ENCODE measurements at places on chromosomes 4 and X.
A peak's percentile ranks its signal among the peaks of the same experiment; 100 is the strongest.

GRCh38 chrX:9370893-9371292 lies 94.0 kb upstream of the TBL1X start:
- no peak for DNase-seq

GRCh38 chr4:83083925-83084475 lies 30.5 kb downstream of the PLAC8 start:
- no peak for DNase-seq

DNA sequence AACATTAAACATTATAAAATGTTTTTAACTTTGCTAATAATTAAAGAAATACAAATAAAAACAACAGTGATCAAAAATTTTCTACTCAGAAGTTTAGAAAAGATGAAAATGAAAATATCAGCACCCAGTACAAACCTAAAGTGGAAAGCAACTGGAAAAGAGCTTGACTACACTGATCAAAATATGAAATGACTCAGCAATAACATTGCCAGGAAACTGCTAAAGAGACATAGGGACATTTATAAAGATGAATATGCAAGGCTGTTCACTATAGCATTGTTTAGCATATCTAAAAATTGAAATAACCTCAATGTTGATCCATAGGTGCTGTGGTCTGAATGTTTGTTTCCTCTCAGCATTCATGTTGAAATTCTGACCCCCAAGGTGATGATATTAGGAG lies 88.5 kb upstream of the NOCT start:
- DNase-seq, result no peak

- DNase-seq, result no peak
Observed at GRCh38 chrX:131571348-131571747, 27.5 kb downstream of the OR13H1 start.

DNA sequence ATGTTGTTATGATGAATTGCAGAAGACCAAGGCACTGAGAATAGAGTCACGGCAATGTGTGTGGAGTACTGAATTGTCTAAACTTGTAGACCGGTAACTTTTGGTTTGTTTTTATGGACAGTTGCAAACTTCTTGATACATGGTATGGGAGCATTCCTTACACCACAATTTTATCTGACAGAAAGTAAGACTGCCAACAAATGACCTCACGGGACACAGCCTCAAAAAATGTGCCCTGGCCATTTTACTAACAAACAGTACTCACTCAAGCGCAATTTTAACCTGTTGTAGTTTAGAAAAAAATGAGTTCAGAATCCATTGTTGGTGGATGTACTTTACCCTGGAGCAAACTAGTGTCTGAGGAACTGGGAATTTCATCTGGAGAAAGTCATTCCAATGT lies 321.2 kb downstream of the CAMK2D start:
- DNase-seq, result no peak

DNA sequence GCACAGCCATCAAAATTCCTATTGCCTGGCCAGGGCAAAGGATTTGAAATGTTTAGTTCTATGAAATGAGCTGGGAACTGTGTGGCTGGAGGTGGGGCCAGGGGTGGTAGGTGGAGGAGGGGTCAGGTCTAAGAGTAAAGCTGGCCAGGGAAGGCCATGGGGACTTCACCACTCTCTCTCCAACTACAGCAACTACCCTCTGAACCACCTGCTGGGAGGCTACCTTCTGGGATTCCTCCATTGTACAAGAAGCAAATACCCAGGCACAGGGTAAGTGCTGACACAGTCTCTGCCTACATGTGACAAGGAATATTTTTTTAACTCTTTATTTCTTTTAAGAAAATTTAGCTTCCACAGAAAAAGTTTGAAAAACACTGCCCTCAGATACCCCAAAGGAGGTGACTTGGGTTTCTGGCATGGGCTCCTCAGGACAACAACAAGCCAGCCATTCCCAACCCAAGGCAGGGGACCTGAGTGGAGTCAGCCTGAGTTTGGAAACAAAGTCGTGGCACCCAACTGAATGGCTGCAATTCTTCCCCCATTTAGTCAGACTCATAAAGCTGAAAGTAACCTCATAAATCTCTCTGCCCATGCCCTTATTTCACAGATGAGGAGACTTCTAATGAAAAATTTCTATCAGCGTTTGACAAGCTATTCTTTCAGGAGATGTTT lies 593.8 kb upstream of the DIPK2B start:
- no peak for DNase-seq

DNA sequence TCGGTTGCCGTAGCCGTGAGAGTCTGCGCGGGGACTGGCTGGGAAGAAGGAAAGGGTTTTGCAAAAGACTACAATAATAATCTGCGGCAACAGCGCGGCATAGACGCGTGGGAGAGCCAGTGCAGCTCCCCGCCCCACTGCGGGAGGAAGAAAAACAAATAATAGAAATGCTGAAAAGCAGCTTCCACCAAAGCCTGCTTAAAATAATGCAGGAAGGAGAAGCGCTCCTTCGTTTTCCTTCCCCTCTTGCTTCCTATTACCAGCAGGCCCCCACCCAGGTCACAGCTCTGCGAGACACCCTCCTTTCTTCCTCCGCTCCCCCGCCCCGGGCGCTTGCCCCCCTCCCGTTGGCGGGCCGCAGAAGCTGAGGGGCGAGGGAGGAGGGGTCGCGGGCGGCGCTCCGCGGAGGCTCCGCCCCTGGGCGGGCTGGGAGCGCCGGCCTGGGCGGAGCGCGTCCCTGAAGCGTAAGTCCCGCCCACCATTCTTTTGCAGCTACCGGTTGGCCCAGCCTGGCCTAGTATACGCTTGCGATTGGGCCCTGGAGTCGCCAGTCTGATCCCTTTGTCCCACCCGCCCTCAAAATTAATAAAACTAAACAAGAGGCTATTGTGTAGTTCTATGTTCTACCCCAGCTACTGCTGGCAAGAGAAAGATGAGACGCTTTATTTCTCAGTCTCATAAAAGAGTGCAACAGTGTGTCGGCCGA lies 636 bp upstream of the AMOT start:
- DNase-seq, result peak; percentile 55

DNA sequence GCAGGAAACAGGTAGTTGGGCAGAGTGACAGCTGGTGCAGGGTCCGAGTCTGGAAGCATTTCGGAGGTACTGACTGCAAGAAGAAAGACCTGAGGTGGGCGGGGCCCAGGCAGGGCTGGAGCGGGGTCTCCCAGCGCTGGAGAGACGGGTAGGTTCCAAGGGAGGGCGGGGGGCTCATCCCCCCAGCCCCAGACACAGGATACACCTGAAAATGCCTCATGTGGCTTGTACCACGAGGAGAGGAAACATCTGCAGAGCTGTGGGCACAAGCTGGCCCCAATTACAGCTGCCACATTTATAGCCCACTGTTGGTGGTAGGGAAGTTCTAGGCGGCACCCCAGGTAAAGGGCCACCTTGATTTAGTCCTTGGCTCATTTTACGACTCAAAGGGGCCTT lies 38.0 kb downstream of the ELF4 start:
- no peak for DNase-seq

- no peak for DNase-seq
Observed at GRCh38 chr4:79920163-79920853, 152.7 kb downstream of the ANTXR2 start.

DNA sequence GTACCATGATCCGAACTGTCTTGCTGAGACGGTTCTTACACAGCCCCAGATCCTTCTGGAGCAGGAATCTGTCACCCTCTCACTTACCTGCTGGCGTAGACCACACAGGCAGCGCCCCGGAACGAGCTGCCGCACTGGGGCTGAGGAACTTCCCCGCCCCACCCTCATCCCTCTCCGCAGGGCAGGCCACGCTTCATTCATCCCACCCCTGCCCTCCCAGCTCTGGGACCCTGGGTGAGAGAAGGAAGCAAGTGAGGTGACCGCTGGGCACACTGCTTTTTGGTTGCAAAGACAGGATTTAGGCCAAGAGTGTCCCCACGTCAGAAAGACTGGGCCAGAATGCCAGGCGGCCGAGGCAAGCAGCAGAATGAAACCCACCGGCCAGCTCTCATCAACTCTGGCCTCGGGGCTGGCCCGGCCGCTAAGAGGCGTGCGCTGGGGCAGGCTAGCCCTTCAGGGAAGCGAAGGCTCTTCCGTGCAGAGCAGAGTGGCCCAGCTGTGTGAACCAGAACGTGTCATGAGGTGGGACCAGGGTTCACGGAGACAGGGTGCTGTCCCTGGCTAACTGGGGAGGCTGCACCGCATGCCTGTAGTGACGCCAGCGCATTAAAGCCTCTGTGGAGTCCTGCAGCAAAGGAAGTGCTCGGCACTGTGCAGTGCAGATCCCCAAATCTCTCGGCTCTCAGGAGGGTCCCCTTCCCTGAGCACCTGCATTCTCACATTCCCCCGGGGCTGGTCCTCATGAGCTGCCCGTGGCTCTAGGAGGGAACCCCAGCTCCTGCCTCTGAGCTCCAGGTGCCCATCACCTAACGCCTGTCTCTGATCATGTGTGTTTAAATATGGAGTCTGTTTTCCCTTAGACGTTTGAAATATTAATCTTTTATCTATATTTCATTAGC lies 6.4 kb downstream of the LRPAP1 start:
- no peak for DNase-seq

DNA sequence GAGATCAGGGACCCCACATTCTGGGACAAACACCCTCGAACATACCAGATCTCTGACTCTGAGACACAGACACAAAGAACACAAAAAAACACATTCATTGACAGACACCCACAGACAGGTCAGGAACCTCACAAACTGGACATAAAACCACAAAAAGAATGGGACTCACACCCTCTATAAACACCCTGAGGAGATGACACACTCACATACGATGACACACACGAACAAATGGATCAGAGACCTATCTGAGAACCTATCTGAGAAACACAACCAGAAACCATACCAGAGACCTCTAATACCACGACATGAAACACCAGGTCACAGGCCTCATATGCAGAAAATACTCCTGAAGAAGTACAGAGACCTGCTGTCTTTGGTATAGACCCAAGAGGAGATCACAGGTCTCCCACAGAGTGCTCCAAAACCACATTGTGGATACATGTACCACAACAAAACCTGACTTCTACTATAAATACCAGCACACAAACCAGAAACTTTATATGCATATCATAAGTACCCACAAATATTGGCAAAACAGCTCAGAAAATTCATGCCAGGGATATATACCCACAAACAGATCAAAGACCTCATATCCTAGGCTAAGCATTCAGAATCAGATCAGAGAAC lies 19.5 kb downstream of the SUV39H1 start:
- no peak for DNase-seq

- DNase-seq, result no peak
Observed at GRCh38 chr4:7903791-7904516, 35.7 kb downstream of the AFAP1 start.

DNA sequence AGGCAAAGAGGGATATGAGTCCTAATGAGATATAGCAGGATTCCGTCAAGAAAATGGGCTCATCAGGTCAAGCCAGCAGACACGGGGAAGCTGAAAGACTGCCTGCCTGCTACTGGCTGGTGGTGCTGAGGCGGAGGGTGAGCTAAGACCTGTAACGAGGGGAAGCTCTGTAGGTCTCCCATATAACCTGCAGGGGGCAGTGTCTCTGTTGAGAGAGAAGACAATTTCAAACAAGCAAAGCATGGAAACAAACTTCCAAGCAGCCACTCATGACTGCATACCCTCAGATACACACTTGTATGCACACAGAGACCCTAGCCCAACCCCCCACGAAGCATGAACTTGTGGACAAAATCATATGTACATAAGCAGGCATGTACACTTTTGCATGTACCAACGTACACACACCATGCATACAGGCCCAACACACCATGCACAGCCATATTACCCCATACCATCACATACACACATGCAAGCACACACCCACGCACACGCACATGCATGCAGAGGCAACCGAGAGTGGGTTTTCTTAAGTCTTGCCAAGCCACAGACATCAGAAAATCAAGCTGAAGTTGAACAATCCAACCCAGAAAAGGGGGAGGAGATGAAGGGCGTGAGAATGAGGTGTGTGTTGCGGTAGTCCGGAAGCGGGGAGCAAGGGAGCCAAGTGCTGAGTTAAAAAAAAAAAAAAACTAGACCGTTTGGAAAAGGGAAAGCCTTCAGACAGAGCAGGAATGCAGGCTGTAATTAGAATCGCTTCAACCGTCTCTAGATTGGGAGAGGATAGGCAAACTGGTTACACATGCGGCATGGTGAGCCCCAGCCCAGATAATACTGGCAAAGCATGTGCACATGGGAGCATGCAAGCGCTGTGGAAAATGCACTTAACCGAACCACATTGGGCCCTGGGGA lies 71.0 kb downstream of the PJA1 start:
- no peak for DNase-seq

- no peak for DNase-seq
Observed at GRCh38 chr4:66691101-66691500, 854.2 kb downstream of the CENPC start.

DNA sequence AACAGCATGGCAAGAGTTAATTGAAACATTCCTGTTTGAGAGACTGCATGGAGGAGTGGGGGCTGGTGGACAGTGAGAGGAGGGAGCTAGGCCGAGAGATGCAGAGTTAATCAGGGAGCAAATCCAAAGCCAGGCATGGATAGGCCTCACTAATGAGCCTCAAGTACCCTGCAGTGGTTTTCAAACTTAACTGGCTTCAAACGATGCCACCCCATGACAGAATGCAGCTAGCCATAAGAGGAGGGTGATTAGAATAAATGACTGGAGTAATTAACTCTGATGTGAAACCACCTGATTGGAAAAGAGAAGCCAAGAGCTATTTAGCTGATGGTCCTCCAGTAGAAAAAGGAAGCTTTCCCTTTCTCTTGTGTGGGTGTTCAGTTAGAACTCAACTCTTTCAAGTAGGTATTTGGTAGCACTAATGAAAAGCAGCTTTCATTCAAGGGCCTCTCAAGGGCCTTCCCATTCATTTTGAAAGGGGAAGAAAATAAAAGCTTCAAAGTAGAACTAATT lies 215.4 kb upstream of the MAB21L2 start:
- no peak for DNase-seq

GRCh38 chrX:46913667-46914066 lies 1.4 kb downstream of the JADE3 start:
- no peak for DNase-seq

DNA sequence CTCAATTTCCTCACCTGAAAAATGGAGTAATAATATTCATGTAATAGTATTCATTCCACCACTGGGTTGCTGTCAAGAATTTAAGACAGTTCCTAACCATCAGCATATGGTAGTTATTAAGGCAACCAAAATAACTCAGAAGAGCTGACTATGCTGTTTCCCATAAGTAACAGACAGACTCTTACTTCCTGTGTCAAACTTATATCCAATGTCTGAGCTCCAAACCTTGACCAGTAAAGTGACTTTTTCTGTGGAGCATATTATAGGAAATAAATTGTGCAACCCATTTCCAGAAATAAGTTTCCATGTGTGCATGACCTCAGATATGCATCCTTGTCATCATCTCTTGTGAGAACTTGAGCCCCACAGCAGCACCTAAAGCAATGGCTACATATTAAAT lies 78.8 kb downstream of the HADH start:
- no peak for DNase-seq

DNA sequence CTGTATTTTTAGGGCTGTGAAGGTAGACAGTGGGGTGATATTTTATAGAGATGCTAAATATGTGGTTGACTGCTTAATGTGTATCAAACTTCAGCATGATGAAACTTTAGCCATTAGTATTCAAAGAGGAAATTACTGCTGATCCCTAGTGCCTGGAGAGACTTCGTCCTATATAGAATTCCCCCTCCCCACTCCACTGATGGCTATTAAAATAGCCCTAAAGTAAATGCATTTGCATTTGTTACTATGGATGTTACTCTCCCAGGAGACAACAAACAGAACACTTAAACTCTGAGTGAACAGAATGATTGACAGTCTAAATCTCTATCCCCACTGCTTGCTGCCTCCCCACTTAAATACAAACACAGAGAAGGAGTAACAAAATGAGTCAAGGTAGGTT lies 39.1 kb downstream of the ADGRL3 start:
- no peak for DNase-seq
